ENCODE measurements at places on chromosomes 5 and 9. TPM values are rescaled to one million over a fixed set of nuclear protein-coding genes. Genes with fewer than 3 reads are reported as not detected.

DNA sequence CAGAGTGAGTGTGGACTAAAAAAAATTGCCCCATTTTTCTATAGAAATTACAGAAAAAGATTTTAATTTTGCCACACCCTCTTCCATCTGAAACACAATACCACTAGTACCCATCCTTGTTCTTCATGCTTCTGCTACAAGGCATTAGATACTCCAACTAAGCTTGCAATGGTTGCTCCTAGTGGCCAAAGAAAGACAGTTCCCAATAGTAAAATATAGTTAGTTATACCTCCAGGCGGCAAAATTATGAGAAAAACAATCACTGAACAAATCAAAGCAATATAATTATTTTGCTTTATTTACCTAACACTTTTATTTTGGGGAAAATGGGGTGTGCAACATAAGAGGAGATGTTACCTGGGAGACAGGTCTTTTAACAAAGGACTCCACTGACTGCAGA, 101.2 kb downstream of the RAPGEF6 start:
- H3K4me1 ChIP-seq: 0 out of 2 replicates have a peak, but pooled peaks cover 1% of the 10 kb centered on the region
- H3K27ac ChIP-seq: no peak overlapping the region
- DNase-seq: no peak
- H3K4me3 ChIP-seq: no peak overlapping the region

DNA sequence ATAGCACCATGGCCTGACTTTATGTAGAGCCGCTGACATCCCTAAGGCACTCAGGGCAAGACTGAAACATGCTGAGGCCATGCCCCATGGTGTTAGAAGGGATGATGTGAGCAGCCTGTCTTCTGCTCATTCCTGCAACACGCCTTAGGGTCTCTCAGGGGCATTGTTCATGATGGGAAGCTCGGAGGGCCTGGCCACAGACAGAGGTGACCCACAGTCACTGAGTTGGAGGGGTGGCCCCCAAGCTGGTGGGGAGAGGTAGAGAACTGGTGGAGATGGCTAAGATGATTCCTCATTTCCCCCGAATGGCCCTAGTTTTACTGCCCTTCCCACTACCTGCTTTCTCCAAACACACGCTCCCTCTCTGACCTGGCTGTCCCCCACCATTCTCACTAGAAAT, 135.2 kb downstream of the BARX1 start:
- no peaks in the 10 kb centered on the region for H3K27me3 ChIP-seq
- no peaks in the 10 kb centered on the region for H3K36me3 ChIP-seq
- DNase-seq: no peak
- H3K4me3 ChIP-seq: no peak overlapping the region
- no peaks in the 10 kb centered on the region for H3K4me1 ChIP-seq

DNA sequence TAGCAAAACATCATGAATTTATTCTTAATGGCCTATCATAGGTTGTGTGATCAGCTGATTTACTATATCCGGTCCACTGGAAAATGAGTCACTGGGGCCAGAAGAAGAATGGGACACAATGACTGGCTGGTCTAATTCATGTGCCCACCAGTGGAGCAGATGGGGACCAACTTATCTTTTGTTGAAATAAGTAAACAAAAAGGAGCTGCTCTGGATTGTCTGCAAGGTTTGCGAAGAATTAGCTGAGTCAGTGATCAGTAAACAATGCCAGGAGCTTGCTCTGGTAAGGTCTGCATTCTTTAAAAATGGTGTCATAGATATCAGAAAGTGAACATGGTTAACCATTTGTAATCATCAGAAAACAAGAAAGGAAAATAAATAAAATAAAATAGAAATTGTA, 128.0 kb downstream of the RASEF start:
- H3K27ac ChIP-seq: no peak overlapping the region
- no peak overlapping the region for H3K4me3 ChIP-seq
- no peaks in the 10 kb centered on the region for H3K27me3 ChIP-seq
- no peak for DNase-seq
- H3K36me3 ChIP-seq: no peaks in the 10 kb centered on the region

DNA sequence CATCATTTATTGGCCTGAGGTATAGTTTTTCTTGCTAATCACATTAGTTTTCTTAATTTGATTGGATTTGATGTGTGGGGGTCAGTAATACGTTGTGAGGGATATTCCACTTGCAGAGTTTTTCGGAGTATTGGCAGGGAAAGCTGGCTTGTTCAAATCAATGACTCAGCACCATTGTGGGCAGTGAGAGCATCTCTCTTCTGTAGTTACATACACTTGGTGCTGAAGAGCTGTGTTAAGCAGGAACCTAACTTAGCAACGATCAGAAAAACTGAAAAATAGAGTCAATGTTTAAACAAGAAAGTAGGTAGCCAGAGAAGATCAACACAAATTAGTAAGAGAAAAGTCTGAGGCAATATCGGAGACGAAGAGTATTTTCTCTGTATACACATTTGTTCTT, 344.6 kb upstream of the EDIL3 start:
- DNase-seq: no peak
- no peaks in the 10 kb centered on the region for H3K36me3 ChIP-seq
- no peak overlapping the region for H3K4me3 ChIP-seq
- H3K27me3 ChIP-seq: no peaks in the 10 kb centered on the region
- H3K4me1 ChIP-seq: no peaks in the 10 kb centered on the region

DNA sequence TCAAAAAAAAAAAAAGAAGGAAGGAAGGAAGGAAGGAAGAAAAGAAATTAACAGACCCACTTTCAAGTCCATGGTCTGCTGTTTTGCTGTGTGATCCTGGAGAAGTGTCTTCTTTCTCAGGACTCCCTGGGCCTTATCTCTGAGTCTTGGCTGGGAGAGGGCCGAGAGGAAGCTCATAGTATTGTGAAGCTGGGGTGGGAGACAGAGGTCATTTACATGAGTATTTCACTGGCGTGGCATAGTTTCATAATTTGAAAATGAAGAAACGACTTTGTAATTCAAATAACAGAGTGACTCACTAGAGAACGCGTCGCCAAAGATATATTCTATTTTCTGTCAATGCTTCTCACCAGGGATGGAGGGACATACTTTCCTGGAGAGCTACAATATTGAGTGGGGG, 2.4 kb upstream of the C9orf50 start:
- H3K27me3 ChIP-seq: peaks cover 22% of the 10 kb centered on the region
- peaks cover 7% of the 10 kb centered on the region for H3K36me3 ChIP-seq

- H3K4me1 ChIP-seq: no peaks in the 10 kb centered on the region
- H3K36me3 ChIP-seq: no peaks in the 10 kb centered on the region
- DNase-seq: no peak
- H3K27ac ChIP-seq: no peak overlapping the region
Observed at GRCh38 chr5:54829102-54829501, 156.3 kb downstream of the ESM1 start.

The GPRIN1 gene
- 10.8 TPM for total RNA-seq

The SLC25A48 gene
- 0.66 TPM for total RNA-seq
